ENCODE measurements at places on chromosomes 7 and 10.

DNA sequence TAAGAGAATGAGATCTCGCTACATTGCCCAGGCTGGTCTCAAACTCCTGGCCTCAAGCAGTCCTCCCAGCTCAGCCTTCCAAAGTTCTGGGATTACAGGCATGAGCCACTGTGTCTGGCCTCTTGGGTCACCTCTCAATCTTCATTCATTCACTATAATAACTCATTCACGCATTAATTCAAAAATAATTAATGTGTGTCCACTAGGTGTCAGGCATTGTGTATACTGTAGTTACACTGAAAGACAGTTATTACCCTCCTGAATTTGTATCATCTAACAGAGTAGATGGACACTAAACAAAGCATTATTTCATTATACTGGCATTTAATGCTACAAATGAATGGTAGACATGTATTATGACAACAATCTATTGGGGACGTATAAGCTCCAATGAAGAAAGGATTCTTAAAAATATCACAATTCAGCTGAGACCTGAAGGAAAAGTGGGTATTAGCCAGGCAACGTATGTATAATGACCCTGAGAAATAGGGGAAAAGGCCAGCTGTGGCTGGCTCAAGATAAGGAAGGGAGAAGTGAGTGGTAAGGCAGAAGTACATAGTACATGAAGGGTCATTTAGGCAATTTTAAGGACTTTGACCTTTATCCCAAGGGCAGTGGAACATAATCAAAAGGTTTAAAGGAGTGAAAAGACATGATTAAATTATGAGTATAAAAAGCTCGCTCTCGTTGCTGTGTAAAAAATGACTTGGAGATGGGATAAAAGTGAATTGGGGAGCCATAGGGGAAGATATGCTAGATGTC is 150.7 kb downstream of the BTAF1 start:
- no peak for DNase-seq

GRCh38 chr10:111482621-111483216 is 405.9 kb downstream of the ADRA2A start:
- no peak for DNase-seq

- no peak for DNase-seq
Measured at GRCh38 chr7:19554581-19554980, 154.3 kb downstream of the POLR1F start.

DNA sequence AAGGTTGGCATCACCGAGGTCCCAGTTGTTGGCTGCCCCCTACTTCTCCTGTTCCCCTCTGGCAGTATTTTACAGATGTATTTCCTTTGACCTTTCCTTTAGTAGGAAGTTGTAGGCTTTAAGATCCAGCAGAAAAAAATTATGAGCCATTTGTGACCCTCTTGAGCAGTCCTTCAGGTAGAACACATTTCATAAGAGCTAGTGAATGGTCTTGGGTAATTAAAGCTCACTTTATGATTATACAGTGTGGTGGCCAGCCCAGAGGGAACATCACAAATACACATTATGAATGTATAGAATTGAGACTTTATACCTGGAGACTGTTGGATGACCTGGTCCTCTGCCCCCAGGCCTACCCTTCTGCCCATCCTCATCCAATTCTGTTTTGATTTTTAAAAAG is 57.0 kb downstream of the KAT6B start:
- no peak for DNase-seq

DNA sequence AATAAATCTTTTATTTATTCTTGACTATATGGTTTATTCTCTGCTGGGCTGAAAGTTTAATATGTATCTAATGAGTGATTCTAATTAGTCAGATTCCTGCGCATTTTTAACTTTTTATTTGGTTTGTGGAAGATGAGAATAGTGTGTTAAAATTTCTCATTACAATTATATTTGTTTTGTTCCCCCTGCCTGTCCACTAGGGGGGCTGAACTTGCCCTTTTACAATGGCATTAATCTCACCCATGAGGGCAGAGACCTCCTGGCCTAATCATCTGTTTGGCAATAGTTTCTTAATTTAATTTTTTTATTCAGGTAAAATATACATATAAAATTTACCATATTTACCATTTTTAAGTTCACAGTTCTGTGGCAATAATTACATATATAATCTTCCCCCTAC is 278.5 kb upstream of the NPY start:
- DNase-seq = no peak

DNA sequence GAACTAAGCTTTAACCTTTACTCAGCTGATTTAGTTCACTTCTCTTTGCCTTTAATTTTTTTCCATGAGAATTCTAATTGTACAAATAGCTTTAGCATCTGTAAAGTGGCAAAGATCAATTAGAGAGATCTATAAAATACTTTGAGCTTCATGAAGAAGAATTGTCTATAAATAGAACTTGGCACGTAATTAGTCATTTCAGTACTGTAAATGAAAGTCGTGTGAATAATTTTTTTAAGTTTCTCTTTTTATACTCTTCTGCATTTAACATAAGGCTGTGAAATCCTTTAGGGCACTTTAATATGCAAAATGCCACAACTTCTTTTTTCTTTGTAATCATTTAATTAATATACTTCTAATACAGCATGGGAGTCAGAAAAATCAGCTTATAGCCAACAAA is 177.8 kb downstream of the CSTF2T start:
- no peak for DNase-seq

DNA sequence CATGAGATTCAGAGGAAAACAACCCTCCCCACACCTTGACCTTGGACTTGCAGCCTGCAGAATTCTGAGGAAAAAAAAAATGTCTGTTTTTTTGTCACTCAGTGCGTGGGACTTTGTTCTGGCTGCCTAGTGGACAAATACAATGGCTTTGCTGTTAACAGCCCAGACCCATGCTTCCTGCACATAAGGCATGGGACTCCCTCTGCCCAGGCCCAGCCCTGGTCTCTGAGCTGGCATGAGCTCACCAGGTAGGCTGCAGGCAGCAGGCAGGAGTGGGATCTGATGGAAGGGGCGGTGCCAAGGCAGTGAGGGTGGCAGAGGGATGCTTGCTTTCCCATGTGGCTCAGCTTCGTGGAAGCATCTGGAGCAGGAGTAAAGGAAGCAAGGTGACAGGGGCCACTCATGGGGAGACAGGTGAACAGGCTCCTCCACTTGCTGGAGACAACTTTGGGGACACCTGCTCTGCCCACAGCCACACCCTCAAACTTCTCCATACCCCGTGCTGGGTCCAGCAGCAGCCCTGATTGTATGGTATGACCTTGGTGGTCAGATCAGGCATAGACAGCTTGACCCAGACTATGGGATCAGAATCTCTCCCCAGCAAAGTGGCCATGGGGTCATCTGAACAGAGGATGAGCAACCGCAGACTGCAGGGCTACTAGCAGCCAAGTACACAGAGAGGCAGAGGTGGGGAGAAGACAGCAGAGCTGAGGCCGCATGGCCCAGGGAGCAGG is 27.0 kb downstream of the ANXA8 start:
- no peak for DNase-seq
